ENCODE measurements at places on chromosomes 6 and 20. TPM values are rescaled to one million over a fixed set of nuclear protein-coding genes. Genes with fewer than 3 reads are reported as not detected.

Gene ID1
- total RNA-seq: 2.0 TPM

GRCh38 chr6:148827416-148828045 is 80.7 kb downstream of the UST start:
- no peak for DNase-seq

Gene FAM83C
- total RNA-seq: not detected

DNA sequence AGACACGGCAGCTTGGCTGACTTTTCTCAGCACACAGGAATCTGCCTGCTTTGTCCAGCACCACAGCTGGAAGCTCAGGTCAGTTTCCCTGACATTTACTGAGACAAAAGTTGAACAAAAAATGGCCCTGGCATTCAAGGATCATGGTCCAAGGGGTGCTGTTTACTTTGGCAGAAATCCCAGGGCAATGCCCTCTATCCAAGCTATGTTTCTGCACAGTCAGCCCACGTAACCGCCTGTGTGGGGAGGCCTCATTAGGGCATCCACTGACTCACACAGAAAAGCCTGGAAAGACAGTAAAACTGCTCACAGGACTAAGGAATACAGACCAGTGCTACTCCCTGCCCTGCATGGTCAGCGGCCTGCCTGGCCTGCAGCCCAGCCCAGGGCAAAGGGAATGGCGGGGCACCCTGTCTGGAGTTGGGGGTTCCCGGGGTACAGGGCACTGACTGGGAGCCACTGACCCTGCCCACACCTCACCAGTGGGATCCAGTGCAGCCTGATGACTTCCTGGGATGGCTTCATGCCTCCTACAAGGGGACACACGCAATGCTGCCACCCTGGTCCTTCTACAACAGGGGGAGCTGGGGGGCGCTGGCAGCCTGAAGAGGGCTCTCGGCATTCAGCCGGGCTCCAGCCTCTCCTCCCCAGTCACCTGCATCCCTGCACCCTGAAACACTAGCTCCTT is 77.1 kb downstream of the NINL start:
- no peak for DNase-seq

Gene PERP
- total RNA-seq: 8.5 TPM

Gene ESR1
- total RNA-seq: 0.07 TPM

- DNase-seq: peak; percentile 11
These were observed 531.3 kb upstream of the JAG1 start for GRCh38 chr20:11204926-11205768.

Gene SLC22A2
- not detected for total RNA-seq

DNA sequence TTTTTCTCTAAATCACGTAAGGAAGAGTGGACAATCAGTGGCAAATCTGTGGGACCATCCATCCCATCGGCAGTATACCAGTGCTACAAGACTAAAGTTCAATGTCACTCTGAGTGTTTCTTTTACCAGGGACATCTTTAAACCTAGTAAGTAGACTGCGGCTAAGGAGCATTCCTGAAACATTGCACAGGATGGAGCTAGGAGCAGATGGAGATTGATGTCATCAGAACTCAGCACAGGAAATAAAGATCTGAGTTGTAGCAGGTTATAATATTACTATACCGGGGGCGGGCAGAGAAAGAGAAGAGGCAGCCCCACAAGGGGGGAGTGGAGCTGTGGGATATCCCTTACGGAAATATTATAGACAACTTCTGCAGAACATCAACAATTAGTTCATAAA is 162.1 kb downstream of the MTFR2 start:
- no peak for DNase-seq

- DNase-seq: peak; percentile 32
These were observed 7.0 kb downstream of the MUC21 start for GRCh38 chr6:30990422-30991086.

Gene CD2AP
- 29.5 TPM for total RNA-seq

DNA sequence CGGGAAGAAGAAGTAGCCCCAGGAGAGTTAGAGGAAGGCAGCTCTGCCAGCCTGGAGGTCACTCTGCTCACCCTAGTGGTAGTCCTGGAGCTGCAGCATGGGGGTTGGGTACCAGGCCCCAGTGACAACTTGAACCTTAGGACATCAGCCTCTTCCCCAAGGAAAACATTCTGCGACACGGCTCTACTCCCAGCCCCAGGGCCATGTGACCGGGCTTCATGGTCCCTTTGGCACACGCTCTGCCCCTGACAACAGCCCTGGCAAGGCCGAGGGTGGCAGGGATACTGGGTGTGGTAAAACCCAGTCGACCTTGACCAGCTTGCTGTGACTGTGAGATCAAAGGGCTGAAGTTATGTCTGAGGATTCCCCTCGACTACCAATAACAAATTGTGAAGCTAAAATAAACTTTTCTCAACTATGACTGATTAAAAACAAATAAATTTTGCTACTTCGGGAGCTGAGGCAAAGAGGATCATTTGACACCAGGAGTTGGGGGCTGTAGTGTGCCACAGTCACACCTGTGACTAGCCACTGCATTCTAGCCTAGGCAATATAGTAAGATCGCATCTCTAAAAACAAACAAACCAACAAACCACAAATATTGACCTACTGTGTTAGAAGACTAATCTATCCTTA is 24.4 kb upstream of the ARID1B start:
- no peak for DNase-seq

GRCh38 chr20:48933017-48933766 is 11.7 kb downstream of the ARFGEF2 start:
- no peak for DNase-seq

Gene GTSF1L
- total RNA-seq: not detected

DNA sequence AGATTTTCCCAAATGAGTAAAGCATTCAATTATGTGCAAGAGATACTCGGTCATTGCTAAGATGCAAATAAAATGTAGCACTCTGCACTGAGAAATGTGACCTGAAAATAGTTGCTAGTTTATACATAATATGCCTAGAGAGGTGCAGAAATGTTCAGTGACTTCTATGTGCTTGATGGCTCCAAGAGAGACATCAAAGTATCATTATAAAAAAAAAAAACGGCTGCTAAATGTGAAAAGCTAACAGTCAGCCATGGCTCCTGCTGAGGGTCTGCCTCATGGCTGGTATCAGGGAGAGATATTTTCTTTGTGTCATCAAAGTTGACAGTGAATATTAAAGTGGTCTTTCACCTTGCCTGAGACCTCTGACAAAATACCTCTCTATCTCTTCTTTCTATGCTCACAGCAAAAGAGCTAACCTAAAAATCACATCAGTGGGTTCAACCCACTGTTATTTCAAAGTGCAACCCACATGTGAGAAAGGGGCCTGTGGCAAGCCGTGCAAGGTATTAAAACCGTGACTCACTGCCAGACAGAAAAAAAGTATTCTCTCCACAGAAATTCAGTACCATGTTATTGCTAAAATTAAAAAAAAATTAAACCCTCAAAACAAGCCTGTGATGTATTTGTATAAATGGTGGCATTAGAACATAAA is 259.0 kb downstream of the HIVEP2 start:
- no peak for DNase-seq

Gene OR12D1
- not detected for total RNA-seq

- no peak for DNase-seq
These were observed 7.8 kb upstream of the BPIFB1 start for GRCh38 chr20:33275215-33275614.

DNA sequence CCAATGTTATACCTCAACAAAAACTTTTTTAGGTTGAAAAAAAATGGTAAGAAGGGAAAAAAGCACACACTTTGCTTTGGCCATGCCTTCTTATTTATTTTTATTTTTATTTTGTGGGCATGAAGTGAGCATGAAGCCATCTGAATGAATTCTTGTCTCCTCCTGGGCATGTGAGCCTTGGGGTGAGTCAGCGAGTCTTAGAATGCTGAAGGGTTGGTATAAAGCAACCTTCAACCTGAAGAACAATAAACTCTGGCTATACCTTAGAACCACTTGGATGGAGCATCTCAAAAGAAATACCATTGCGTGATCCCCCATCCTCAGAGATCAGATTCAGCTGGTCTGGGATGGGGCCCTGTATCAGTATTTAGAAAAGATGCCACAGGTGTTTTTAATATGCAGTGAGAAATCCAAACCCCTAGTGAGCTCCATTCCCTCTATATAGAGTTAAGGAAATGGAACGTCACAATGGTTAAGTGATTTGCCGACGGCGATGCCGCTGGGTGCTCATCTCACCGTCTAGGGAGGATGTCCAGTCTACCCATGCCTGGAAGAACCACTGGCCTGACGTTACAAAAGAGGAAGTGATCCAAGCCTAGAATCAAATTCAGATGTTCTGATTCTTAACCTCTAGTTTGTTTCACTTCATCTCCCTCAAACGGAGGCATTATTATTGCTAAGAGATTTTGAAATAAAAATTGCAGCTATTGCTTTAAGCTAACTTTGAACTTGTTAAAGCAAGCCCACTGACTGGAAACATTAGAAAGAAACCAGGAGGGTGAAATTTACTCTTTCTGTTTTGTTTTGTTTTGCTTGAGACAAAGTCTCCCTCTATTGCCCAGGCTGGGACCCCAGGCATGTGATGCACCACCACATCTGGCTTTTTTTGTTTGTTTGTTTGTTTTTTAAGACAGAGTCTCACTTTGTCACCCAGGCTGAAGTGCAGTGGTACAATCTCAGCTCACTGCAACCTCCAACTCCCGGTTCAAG is 67.1 kb downstream of the EDN1 start:
- DNase-seq: no peak

Gene MRPS18B
- 109 TPM for total RNA-seq

Gene PHF1
- total RNA-seq: 65.2 TPM

Gene PRICKLE4
- total RNA-seq: not detected

Gene MLN
- not detected for total RNA-seq
